Thoracic aorta endothelial cell (primary cell): ENCODE measurements at places on chromosomes 13 and 19. TPM values are rescaled to one million over a fixed set of nuclear protein-coding genes. Genes with fewer than 3 reads are reported as not detected.

KLK14 gene
- not detected in 2 replicates for total RNA-seq

CACNG6 gene
- total RNA-seq = 1.0 and 1.9 TPM in 2 replicates

ZFR2 gene
- not detected in 2 replicates for total RNA-seq

GIPR gene
- total RNA-seq = not detected in 2 replicates

GNG8 gene
- not detected in 2 replicates for total RNA-seq

ADGRE3 gene
- total RNA-seq = not detected in 2 replicates

TEX29 gene
- total RNA-seq = not detected in 2 replicates

FAM216B gene
- total RNA-seq = not detected in 2 replicates

PDX1 gene
- total RNA-seq = not detected in 2 replicates

TEAD2 gene
- total RNA-seq = 59.0 and 74.2 TPM in 2 replicates

CGB8 gene
- total RNA-seq = not detected in 2 replicates
